ENCODE measurements at places on chromosomes 1 and 21. TPM values are rescaled to one million over a fixed set of nuclear protein-coding genes. Genes with fewer than 3 reads are reported as not detected.

DNA sequence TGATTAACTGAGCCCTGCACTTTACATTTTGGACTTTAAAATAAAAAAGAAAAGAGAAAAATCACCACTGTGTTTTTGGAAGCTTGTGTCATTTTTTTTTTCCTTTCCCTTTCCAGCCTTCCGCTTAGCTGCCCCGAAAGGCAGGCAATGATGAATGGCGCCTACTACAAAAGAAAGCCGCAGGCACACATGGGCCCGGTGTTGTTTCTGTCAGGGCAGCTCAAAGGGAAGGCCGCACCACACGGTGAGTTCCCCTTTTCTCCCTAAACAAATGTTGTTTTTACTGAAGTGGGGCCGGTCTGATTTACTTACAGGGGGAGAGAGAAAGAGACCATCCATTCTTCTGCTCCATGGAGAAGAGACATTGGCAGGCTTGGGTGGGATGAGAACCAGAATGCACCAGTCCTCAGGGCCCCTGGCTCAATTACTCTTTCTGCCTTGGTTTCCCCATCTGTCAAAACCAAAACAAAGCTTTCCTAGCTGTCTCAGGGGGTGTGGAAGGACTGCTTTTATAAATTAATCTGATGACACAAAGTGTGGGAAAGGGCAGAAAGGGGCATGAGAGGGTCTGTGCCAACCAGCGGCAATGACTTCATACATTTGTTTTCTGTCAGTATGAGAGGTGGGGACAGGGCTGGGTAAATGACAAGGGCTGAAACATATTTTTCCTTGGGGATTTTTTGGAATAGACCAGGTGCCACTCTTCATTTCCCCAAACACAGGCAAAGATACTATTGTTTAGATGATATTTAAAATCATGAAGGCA lies 91.4 kb upstream of the PLXNA2 start:
- H3K27ac ChIP-seq: no peak overlapping the region
- H3K36me3 ChIP-seq: no peaks in the 10 kb centered on the region
- no peaks in the 10 kb centered on the region for H3K4me1 ChIP-seq
- DNase-seq: no peak
- peaks cover 31% of the 10 kb centered on the region for H3K27me3 ChIP-seq

DNA sequence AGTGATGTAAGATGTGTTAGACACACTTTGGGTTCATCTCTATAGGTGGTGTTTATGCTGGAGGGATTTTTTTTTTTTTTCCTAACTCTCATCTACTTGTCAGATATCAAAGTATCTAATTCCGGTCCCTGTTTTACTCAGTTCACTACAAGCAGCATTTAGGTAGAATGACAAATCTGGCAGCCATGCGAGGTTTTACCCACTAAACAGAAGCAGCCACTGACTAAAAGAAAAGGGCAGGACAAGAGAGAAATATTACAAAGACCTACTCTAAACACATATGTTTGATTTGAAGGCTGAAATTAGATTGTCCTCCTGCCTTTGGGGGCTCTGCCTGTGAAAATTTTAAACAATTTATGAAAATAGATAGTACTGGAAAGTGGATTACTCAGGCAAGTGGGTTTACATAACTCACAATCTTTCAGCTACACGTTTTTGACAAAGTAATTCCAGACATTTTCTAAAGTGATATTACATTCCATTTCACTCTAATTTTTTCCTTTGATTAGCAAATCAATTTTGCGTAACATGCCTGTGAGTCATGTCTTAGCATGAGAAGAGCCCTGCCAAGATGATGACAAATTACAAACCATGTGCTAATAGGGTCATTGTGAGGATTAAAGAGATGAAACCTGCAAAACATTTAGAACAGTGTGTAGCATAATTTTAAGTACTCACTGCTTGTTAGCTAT lies 172.6 kb downstream of the PLA2G4A start:
- no peak overlapping the region for H3K4me3 ChIP-seq
- DNase-seq: no peak
- no peak overlapping the region for H3K27ac ChIP-seq
- no peaks in the 10 kb centered on the region for H3K27me3 ChIP-seq
- no peaks in the 10 kb centered on the region for H3K36me3 ChIP-seq
- H3K4me1 ChIP-seq: no peaks in the 10 kb centered on the region

DNA sequence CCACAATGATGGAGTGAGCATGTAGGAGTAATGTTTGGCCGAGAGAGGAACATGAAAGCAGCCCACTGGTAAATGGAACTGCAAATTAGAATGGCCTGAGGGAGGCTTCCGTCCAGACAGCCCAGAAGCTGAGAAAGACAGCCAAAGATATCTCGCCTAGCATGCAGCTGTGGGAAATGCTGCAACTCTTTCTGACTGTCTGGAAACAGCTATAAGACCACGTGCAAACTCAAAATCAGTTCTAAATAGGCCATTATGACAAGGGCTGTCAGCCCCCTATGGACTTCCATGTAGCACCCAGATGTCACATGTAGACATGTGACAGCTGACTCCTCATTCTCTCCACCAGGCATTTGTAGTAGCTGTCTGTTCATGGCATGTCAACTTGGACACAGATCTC lies 62.9 kb upstream of the ATP1A1 start:
- peaks cover 5% of the 10 kb centered on the region for H3K4me1 ChIP-seq
- no peak overlapping the region for H3K27ac ChIP-seq
- no peak for DNase-seq
- H3K36me3 ChIP-seq: no peaks in the 10 kb centered on the region

GRCh38 chr1:58784758-58785441 lies 1.1 kb upstream of the JUN start:
- peak overlapping the region; percentile 87 for H3K4me3 ChIP-seq
- H3K27me3 ChIP-seq: no peaks in the 10 kb centered on the region
- peaks cover 41% of the 10 kb centered on the region for H3K36me3 ChIP-seq
- DNase-seq: peak; percentile 88

- no peak overlapping the region for H3K27ac ChIP-seq
- no peak overlapping the region for H3K4me3 ChIP-seq
- peaks cover 5% of the 10 kb centered on the region for H3K27me3 ChIP-seq
- H3K4me1 ChIP-seq: peaks cover 24% of the 10 kb centered on the region
- DNase-seq: no peak
- no peaks in the 10 kb centered on the region for H3K36me3 ChIP-seq
Measured at GRCh38 chr1:224736619-224737352, 120.7 kb downstream of the CNIH3 start.

The PDPN gene
- not detected for total RNA-seq

The NFASC gene
- 0.32 TPM for total RNA-seq

The KIAA1614 gene
- 0.21 TPM for total RNA-seq

The RAVER2 gene
- 0.70 TPM for total RNA-seq

The PLPPR4 gene
- not detected for total RNA-seq
